ENCODE measurements at places on chromosomes 4 and X. TPM values are rescaled to one million over a fixed set of nuclear protein-coding genes. Genes with fewer than 3 reads are reported as not detected.

ATP2B3 gene
- 7.3 TPM for total RNA-seq

MCF2 gene
- total RNA-seq, result 17.9 TPM

LNX1 gene
- 67.7 TPM for total RNA-seq

CWH43 gene
- total RNA-seq, result not detected

CRMP1 gene
- total RNA-seq, result 624 TPM

ERCC6L gene
- total RNA-seq, result 0.41 TPM

ODAPH gene
- total RNA-seq, result not detected

FATE1 gene
- total RNA-seq, result not detected

MGAT4D gene
- total RNA-seq, result not detected

RXFP1 gene
- 33.0 TPM for total RNA-seq

OTC gene
- total RNA-seq, result 0.41 TPM

RASL11B gene
- total RNA-seq, result 19.2 TPM

VAMP7 gene
- total RNA-seq, result 27.7 TPM

AMBN gene
- total RNA-seq, result 1.2 TPM

NXF2 gene
- not detected for total RNA-seq

BRS3 gene
- 1.6 TPM for total RNA-seq

DUSP21 gene
- not detected for total RNA-seq

VCX3B gene
- total RNA-seq, result not detected

NONO gene
- total RNA-seq, result 402 TPM

ETDB gene
- not detected for total RNA-seq

ARL13A gene
- not detected for total RNA-seq

CSAG3 gene
- not detected for total RNA-seq

ATP6AP1 gene
- total RNA-seq, result 50.1 TPM

TCEAL8 gene
- 106 TPM for total RNA-seq

FAM47A gene
- total RNA-seq, result not detected

PAGE5 gene
- total RNA-seq, result not detected

VSIG4 gene
- 15.1 TPM for total RNA-seq

DMRTC1 gene
- total RNA-seq, result not detected

NXF2B gene
- total RNA-seq, result not detected

SYNPO2 gene
- 1.6 TPM for total RNA-seq

CXCR3 gene
- not detected for total RNA-seq

ATOH1 gene
- not detected for total RNA-seq

FAM156B gene
- 22.0 TPM for total RNA-seq

MAGEA11 gene
- total RNA-seq, result not detected

GSX2 gene
- 3.3 TPM for total RNA-seq

RHOXF1 gene
- total RNA-seq, result not detected

RTL9 gene
- under 0.01 TPM for total RNA-seq

GAGE13 gene
- not detected for total RNA-seq

COX7B2 gene
- total RNA-seq, result not detected

GRIA3 gene
- 58.7 TPM for total RNA-seq

CCNI gene
- 460 TPM for total RNA-seq

CXCL3 gene
- total RNA-seq, result 0.41 TPM

SPINK2 gene
- not detected for total RNA-seq

TREX2 gene
- 2.9 TPM for total RNA-seq

SPANXN4 gene
- total RNA-seq, result not detected

DCHS2 gene
- 11.0 TPM for total RNA-seq

RADX gene
- total RNA-seq, result 9.4 TPM

PABPC1L2A gene
- 1.6 TPM for total RNA-seq

CDKL5 gene
- total RNA-seq, result 37.5 TPM

SOX3 gene
- 2.4 TPM for total RNA-seq

DGKK gene
- total RNA-seq, result 0.41 TPM

ABCG2 gene
- total RNA-seq, result 21.6 TPM

MED12 gene
- total RNA-seq, result 11.4 TPM

IL2RG gene
- total RNA-seq, result not detected

HTR2C gene
- 11.0 TPM for total RNA-seq

GPRIN3 gene
- 34.2 TPM for total RNA-seq

PWWP3B gene
- 1.2 TPM for total RNA-seq

TMPRSS11A gene
- not detected for total RNA-seq
